ENCODE measurements at places on chromosomes 2 and 18. TPM values are rescaled to one million over a fixed set of nuclear protein-coding genes. Genes with fewer than 3 reads are reported as not detected.

DNA sequence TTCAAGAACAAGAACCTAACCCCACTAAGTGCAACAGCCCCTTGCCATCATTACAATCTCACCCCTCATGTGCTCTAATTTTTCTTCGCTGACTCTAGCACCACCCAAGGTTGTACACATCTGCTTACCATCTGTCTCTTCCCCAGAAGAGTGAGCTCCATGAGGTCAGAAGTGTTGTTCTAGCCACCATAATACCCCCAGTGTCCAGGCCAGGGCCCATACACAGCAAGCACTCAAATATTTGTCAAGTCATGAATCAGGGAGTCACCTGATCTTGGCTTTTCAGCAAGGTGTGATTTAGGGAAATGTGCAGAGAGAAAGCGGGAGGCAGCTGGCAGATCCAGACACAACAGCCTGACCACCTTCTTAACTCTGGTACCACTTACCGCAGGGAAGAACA lies 5.7 kb downstream of the ERCC3 start:
- H3K4me1 ChIP-seq: peaks cover 4% of the 10 kb centered on the region
- H3K36me3 ChIP-seq: no peaks in the 10 kb centered on the region
- DNase-seq: no peak
- no peaks in the 10 kb centered on the region for H3K27me3 ChIP-seq

DNA sequence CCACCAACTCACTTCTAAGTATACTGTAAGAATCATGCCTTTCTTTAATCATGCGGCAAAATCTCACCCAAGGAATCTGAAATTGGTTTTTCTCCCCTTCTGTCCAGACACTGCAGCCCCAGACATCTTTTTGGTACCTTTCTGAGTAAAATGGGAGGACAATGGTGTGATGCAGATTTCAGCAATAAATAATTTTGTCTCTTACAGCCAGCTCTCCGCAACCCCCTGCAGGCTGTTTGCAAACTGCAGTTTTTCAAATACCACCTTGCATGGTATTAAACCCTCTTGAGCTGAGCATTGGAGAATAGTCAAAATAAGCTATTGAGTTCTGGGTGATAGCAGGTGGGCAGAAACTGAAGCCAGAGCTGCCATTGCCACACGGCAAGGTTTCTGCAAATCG lies 32.2 kb downstream of the GPR39 start:
- H3K4me3 ChIP-seq: no peak overlapping the region
- no peak overlapping the region for H3K27ac ChIP-seq
- no peaks in the 10 kb centered on the region for H3K4me1 ChIP-seq

GRCh38 chr18:12694032-12694431 lies 8.5 kb downstream of the CEP76 start:
- H3K27ac ChIP-seq: peak overlapping the region; percentile 39
- no peak for DNase-seq
- H3K4me1 ChIP-seq: no peaks in the 10 kb centered on the region
- no peak overlapping the region for H3K4me3 ChIP-seq

DNA sequence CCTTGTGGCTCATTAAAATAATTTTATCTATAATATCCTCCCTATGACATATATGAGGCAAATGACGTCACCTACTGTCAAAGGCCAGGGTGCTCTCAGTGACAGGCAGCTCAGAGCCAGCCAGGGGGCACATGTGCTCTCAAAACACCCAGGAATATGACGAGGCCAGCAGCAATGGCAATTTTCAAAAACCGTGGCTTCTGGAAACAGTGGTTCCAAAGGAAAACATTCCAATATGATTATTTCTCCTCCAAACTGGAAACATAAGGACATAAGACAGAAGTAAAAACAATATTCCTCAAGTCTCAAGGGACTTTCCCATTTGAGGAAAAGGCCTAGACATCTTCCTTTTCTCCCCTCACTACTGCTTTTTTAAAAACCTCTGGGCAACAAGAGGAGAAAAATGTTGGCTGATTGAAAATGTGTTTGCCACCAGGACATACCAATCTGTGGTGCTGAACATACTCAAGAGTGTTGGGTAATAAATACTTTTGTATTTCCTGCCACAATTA lies 40.8 kb downstream of the RNF152 start:
- no peak for DNase-seq
- H3K36me3 ChIP-seq: no peaks in the 10 kb centered on the region
- no peak overlapping the region for H3K27ac ChIP-seq
- H3K27me3 ChIP-seq: no peaks in the 10 kb centered on the region
- H3K4me1 ChIP-seq: no peaks in the 10 kb centered on the region
- no peak overlapping the region for H3K4me3 ChIP-seq

DNA sequence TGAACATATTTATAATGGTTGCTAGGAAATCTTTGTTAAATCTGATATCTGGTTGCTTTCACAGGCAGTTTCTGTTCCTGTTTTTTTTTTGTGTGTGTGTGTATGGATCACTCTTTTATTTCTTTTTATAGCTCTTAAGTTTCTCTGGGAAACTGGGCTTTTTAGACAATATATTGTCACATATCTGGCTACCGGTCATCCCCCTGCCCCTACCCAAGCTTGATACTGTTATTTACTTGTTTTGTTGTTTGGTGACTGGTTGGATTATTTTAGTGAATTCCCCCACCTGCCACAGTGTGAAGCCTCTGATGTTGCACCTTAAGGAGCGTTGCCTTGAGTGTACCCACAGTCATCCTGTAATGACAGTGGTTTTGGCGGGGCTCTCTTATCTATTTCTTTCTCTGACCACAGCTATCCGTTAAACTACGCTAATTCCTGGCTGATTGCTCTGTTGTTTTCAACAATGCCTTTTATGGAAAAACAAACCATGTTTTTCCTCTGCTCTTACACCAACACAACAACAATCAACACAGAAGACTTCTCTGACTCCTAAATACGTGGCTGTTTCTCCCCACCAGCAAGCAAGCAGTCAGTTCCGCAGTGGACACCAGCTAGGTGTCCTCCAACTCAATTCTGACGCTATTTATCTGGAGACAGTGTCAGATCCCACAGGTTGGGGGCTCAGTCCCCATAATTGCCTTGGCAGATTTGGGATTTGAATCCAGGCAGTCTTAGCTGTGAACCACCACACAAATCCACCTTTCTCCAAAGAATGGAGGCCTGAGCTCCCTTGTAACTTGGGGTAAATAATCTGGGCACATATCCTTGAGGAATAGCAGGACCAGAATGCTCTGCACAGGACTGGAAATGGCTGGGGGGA lies 10.9 kb downstream of the GNLY start:
- no peaks in the 10 kb centered on the region for H3K4me1 ChIP-seq
- no peak for DNase-seq
- H3K4me3 ChIP-seq: no peak overlapping the region
- H3K27ac ChIP-seq: peak overlapping the region; percentile 73
- H3K27me3 ChIP-seq: no peaks in the 10 kb centered on the region

- H3K36me3 ChIP-seq: no peaks in the 10 kb centered on the region
- H3K4me1 ChIP-seq: no peaks in the 10 kb centered on the region
- no peak overlapping the region for H3K4me3 ChIP-seq
- H3K27ac ChIP-seq: no peak overlapping the region
Observed at GRCh38 chr2:100277540-100278207, 44.6 kb downstream of the LONRF2 start.

POTEC gene
- not detected for total RNA-seq

ATP8B1 gene
- 36.5 TPM for total RNA-seq

GRCh38 chr2:38600242-38600891 lies 2.4 kb downstream of the HNRNPLL start:
- H3K36me3 ChIP-seq: no peaks in the 10 kb centered on the region
- H3K4me3 ChIP-seq: peak overlapping the region; percentile 34
- no peaks in the 10 kb centered on the region for H3K27me3 ChIP-seq
- peaks cover 23% of the 10 kb centered on the region for H3K4me1 ChIP-seq
